ENCODE measurements at places on chromosomes 5 and 9.

- DNase-seq, result no peak
Observed at GRCh38 chr5:139426203-139426885, 13.0 kb downstream of the DNAJC18 start.

GRCh38 chr5:93681432-93681831 lies 60.0 kb downstream of the POU5F2 start:
- no peak overlapping the region for H3K4me3 ChIP-seq
- H3K4me1 ChIP-seq, result no peaks in the 10 kb centered on the region
- no peaks in the 10 kb centered on the region for H3K27me3 ChIP-seq
- no peak for DNase-seq

DNA sequence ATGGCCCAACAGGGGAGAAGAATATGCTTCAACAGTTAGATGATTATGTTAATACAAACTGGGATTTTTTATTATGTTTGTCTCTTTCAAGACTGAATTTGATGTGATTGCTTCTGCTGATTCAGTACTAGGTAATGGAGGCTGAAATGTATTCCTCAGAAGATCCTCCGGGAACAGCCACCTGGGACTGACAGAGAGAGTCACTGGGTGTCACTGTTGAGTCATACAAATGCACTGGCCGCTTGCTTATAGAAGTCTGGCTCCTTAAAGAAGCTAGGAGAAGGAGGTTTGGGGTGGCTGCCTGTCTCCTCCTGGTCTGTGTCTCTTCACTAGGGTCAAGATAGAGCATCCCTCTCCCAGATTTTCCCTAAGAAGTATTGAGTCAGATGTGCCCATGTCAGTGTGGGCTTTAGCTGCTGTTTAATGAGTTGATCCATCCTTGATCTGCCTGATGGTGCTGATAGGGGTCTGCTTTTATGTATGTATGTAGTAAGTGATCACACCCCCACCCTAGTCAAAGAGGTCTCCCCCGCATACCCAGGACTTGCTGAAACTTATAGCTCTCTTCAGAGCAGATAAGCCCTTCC lies 773.4 kb downstream of the BRINP1 start:
- no peaks in the 10 kb centered on the region for H3K4me1 ChIP-seq
- H3K27ac ChIP-seq, result no peak overlapping the region
- H3K27me3 ChIP-seq, result no peaks in the 10 kb centered on the region
- no peak overlapping the region for H3K4me3 ChIP-seq

DNA sequence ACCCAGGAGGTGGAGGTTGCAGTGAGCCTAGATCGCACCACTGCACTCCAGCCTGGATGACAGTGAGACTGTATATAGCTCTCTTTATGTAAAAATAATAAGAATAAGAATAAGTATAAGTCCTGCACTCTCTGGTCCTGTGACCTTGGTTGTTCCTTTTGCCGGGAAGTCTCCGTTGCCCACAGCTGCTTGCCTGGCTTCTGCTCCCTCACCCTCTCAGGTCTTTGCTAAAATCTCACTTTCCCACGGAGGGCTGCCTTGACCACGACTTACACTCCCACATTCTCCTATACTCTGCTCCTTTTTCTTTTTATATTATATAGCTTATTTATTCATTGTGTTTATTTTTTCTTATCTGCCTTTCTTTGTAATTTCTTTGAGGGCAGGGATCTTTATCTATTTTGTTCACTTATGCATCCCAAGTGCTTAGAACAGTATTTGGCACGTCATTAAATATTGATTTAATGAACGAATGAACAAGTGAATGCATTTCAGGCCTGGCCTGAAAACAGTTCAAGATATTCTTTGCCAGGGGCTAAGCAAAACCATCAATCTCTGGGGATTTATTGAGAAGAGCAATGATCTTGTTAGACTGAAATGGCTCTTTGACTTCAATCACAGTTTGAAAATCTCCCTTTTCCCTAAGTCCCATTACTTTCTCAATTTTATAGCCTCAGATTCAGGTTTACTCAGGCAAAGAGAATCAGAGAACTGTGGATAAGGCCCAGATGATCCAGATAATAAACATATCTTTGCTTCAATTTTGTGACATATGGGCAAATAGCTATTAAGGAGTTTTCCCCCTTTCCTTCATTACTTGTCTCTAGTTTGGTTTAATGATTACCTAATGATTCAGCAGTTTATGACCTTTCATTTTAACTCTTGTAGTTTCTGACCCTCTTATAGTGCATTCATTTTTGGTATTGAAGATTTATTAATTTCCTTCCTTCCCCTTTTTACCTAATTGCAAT lies 60.8 kb upstream of the TMC1 start:
- no peak overlapping the region for H3K4me3 ChIP-seq
- H3K27me3 ChIP-seq, result no peaks in the 10 kb centered on the region
- no peaks in the 10 kb centered on the region for H3K4me1 ChIP-seq
- H3K27ac ChIP-seq, result no peak overlapping the region
- DNase-seq, result no peak

DNA sequence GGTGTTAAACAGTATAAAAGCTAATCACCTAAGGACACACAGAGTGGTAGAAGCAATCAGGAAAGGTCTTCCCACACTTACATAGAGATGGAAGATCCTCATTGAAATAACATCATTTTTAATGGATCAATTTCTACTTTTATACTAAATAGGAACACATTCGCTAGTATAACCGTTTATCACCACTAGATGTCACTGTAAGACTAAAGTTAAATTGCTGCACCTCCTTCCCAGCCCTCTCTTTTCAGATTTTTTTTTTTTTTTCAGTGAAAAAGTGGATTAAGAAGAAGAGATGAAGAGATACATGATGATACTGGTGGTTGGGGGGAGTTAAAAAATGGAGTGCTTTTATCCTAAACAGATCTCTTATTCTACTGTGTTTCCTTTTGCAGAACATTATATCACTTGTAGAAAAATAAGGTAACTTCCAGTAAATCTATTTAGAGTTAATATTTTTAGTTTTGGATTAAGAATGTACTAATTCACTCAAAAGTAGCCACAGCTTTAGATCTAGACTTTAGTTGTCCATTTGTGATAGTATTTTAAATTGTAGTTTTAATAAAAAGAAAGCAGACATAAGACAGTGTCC lies 116.9 kb upstream of the ARRDC3 start:
- H3K4me3 ChIP-seq, result no peak overlapping the region
- H3K4me1 ChIP-seq, result no peaks in the 10 kb centered on the region
- no peak overlapping the region for H3K27ac ChIP-seq
- no peaks in the 10 kb centered on the region for H3K36me3 ChIP-seq

All from central memory CD8-positive, alpha-beta T cell (primary cell).